ENCODE measurements at places on chromosomes 1 and 21.

DNA sequence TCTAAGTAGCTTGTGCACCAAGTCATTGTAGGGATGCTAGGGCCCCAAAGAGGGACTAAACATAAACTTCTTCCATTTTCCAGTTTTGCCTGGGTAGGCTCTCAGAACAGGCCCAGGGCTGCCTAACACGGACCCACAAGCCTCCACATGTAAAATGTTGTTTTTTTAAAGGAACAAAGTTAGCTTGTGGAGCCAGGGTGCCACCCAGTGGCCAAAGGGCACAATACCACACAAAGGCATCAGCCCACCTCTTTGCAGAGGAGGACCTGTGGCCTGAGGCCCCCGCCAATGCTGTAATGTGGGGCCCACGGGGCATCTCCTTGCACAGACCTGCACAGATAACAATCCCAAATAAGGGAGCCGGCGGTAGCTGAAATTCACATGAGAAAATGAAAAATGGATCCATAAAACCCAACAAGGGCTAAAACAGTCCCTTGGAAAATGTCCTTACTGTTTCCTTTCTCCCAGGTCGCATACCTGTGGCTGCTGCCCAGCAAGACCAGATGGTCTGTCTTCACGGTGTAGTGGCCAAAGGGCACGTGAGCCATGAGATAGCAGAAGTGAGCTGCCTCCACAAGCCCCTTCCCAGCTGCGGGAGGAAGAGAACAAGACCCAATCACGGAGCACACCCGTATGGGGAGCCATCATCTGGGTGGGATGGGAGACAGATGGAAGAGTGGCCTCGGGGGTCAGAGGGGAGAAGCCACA, 23.8 kb downstream of the SEC16B start:
- DNase-seq, result no peak

GRCh38 chr1:245552331-245552730, 397.5 kb downstream of the KIF26B start:
- DNase-seq, result no peak

DNA sequence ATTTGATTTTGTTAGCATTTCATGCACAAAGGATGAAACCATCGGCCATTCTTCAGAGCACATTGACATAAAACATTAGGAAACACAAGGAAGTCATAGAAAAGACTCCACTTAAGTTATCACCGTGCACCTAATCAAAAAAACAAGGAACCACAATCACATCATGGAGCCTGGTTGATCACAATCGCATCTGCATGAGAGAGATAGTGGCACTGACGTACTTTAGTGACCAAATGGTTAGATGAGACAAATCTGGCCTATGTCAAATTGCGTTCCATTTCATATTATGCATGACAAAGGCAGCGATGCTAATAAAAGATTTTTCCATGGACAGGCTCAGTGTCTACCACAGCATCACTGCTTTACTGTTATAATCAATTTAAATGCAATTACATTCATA, 571.8 kb upstream of the ADGRL2 start:
- DNase-seq, result no peak

DNA sequence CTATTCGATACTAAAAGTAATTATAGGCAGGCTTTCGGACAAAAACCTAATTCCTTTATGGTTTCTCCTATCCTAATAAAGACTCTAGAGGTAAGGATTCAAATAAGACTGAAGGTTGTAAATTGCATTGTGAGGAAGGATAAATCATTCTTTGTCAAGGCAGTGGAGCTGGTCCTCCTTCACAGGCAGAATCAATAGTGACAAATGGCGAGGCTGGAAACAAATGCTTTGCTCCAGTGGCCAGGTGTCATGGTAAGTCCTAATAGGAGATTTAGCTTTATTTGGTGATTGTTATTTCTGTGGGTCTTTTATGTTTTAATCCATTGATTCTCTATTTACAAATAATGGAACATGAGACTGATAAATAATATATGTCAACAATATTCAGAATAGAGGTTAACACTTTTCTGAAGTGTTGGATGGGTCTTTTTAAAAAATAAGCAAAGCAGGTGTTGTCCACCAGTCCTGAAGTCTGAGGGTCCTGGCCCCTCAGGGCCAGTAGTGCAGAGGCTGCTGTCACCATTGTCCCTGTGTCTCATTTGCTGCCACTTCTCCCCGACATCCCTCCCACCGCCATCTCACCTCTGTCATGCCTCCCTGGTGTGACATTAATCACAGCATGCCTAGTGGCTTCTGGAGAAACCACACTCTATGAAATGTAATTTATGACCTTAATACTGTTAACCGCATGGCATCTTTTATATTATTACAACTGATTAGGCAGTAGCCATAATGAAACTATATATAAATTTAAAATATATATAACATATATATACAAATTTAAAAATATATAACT, 120.9 kb upstream of the MAGI3 start:
- DNase-seq, result no peak
